Type B pancreatic cell (in vitro differentiated cells): ENCODE measurements at places on chromosomes 3 and 15.
A peak's percentile ranks its signal among the peaks of the same experiment; 100 is the strongest.

DNA sequence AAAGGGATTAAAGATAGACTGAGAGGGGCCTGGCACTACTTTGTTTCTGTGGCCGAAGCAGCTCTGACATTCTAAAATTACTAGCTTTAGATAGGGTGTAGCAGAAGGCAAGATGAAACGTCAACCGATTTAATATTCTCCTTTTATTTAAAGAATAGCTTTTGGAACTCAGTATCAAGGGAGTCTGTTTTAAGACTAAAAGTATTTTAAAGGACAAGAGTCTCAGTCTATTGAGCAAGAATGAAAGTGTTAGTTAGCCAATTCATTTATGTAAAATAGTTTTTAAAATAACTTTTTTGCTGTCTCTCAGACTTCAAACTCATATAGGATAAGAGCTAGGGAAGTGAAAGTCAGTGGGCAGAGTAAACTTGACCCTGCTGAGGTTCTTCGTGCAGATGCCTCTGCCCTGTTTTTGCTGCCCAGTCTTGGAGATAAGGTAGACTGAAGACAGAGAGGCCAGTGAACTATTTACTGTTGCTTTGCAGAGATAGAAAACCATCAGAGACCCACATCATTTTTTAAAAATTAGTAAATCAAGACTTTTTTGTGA, 1090.9 kb downstream of the ROBO2 start:
- no peak for DNase-seq

DNA sequence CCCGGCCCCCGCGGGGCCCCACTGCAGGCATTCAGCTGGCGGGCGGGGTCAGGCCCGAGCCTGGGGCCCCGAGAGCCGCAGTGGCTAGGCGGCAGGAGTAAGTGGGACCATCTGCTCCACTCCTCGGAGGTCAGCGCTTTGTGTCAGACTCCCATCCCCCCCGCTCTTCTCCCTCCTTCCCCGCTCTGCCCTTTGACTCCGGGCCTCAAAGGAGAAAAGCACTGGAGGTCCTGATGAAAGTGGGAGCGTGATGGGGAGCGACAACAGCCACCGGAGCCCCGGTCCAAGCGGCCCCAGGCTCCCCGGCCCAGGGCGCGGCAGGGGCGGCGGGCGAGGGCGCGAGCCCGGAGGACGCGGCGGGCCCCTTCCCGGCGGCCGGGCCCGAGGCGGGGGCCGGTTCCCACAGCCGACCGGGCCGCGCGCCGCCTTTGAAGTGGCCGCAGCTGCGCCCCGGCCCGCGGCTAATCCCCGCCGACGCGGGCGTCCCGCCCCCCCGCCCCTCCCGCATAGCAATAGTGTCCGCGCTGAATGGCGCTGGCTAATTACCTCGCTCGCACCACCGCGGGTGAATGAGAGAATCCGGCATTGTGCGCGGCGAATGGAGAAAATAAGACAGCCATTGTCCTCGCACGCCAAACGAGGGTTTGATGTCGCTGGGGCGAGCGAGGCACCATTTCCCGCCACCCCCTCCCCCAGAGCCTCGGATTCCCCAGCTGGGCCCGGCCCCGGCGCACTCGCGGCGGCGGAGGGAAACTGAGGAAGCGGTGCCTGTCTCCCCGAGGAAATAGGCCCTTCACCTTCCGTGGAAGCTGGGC, 22.4 kb downstream of the IGDCC3 start:
- no peak for DNase-seq

- DNase-seq, result no peak
Observed at GRCh38 chr3:180421721-180422120, 180.2 kb upstream of the TTC14 start.

GRCh38 chr15:52016316-52016715, 2.7 kb upstream of the MAPK6 start:
- DNase-seq, result no peak

DNA sequence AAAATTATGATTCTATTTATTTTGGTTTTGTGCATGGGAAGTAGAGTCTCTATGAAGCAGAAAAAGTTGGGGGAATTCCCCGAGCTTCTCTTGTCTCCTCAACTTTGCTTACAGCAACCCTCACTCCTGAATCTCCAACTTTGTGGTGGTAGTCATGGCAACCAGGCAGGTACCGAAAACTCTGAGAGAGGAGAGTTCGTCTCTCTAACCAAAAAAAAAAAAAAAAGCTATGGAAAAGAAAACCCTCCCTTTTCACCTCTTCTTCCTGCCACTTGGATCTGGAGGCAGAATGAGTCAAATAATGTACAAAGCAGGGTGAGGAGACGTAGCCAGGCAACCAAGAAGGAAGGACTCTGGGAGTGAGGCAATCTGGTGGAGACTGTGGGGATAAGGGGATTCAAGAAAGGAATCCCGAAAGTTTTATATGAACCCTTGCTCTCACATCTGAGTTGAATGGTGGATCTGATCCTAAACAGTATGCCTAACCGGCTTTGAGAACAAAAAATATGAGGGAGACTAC, 108.1 kb downstream of the PLOD2 start:
- no peak for DNase-seq

DNA sequence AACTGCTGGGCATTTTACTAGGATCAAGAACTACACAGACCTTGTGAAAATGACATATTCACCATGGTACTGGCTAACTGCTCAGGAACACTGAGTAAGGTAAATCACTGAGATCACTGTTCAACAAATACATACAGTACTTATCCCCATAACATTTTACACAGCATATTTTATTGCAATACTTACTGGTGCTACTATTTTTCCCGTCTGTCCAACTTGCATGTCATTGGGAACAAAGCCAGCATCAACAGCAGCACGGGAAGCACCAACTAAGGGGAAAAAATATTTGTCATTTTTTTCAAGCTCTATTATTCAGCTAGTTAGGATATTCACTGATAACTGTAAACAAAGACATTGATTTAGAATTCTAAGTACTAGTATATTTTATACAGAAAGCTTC, 37.0 kb downstream of the ETFA start:
- no peak for DNase-seq

DNA sequence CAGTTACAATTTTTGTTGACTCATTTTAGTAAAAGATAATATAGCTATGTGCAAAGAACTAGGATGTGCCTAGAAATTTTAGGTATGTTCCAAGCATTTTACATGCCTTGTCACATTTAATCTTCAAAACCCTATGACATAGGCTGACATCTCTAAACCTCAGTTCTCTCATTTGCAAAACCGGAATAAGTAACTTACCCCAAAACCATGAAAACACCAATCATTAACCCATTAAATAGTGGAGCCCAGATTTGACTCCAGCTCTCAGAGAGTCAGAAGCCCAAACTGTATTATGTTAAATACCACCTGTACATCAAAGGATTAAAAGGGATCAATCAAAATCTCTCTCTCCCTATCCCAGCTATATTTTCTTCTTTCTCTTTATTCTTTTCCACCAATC, 36.6 kb downstream of the GSK3B start:
- DNase-seq, result no peak

GRCh38 chr3:100370756-100371155, 30.1 kb downstream of the TOMM70 start:
- no peak for DNase-seq

GRCh38 chr3:64242435-64242834, 17.2 kb upstream of the PRICKLE2 start:
- DNase-seq, result no peak

GRCh38 chr15:76071806-76072205, 12.0 kb downstream of the TMEM266 start:
- DNase-seq, result no peak

GRCh38 chr3:180430896-180431295, 171.1 kb upstream of the TTC14 start:
- DNase-seq, result no peak

- DNase-seq, result no peak
Observed at GRCh38 chr15:46732060-46732459, 985.2 kb upstream of the SEMA6D start.

DNA sequence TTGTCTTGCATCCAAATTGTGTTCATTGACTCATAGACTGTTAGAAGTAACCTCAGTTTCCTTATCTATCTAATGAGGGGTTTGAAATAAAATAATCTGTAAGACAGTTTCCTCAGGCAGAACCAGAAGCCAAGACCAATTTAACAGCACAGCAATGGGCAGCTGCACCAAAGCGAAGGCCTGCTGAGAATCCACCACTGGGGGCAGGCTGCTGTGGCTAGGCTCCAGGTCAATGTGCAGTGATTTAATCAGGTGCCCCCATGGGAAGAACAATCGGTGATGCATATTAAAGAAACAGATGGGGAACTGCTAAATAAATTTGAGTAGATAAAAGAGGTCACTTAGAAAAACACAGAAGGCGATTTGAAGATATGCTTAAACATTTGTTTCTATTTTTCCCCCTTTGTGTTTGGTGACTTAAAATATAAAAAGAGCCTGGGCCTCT, 28.0 kb upstream of the TMOD3 start:
- DNase-seq, result no peak

GRCh38 chr15:71709808-71710418, 100.4 kb upstream of the NR2E3 start:
- DNase-seq, result no peak

- no peak for DNase-seq
Observed at GRCh38 chr15:91150502-91151160, 50.6 kb downstream of the SV2B start.

- DNase-seq, result no peak
Observed at GRCh38 chr3:36455406-36455805, 75.1 kb downstream of the STAC start.

DNA sequence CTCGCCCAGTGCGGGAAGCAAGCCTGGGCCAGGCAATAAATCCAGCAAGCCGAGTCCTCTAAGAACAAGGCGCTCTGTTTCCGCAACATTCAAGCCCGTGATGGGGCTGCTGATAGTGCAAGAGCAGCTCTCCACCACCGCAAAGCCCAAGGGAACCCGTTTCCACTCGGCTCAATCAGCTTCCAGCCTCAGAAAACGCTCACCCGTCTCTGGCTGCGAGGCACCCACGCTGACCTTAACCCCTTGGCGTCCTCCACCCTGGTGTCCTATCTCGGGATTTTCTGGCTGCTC, 17.8 kb downstream of the SPATA12 start:
- peak; percentile 70 for DNase-seq

GRCh38 chr15:29919380-29919881, 97.2 kb upstream of the TJP1 start:
- no peak for DNase-seq

DNA sequence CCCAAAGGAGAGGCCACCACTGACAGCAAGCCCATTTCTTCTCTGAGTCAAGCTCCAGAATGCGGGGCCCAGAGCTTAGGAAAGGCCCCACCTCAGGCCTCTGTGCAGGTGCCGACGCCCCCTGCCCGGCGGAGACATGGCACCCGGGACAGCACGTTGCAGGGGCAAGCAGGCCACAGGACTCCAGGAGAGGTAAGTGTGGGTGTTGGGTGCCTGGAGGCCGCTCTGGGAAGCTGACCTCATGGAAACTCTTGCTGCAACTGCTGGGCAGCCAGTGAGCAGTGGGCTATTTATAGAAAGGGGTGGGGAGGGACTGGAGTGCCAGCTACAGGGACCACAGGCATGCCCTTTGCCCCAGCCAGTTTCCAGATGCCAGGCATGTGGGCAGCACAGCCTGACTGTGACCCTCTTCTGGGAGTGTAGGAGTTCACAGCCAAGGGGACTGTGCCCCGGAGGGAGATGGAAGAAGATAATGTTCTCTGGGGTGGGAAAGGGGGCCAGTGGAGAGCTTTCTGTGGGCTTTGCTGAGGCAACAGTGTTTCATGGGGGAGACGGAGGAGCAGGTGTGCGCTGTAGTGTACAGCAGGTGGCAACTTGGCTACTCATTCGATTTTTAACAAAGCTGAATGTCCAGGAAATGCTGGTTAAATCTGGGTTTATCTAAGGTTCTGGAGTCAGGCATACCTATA, 23.7 kb downstream of the ALPK3 start:
- DNase-seq, result no peak

DNA sequence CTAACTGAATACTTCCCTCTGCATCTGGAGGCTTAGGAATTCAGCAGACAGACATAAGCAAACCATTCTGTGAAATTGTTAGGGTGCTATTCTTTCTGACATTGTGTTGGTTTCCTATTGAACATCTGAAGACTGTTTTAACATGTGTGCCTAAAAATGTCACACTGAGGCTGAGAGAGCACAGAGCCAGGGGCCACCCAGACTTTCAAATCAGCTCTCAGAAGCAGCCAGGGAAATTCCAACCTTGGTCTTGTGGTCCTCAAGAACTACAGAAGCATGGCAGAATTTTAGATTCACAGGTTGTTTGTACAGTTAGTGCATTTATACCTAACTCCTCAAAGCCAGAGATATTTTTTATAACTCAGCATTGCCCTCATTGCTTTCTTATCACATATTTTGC, 929.2 kb upstream of the CFAP20DC start:
- no peak for DNase-seq

DNA sequence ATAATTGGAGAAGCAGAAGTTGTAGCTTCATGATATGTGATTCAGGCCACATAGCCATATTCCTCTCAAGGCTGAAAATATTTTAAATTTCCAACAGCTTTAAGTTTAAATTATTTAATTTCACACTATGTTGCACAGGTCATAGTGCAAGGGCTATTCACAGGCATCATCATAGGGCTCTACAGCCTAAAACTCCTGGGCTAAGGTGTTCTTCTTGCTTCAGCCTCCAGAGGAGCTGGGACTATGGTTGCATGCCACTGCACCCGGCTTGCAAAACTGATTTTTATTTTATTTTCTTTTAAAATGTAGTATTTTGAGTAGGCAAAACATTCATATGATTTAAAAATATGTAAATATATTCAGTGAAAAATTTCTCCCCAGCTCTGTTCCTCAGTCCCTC, 6.0 kb upstream of the CEP97 start:
- no peak for DNase-seq

DNA sequence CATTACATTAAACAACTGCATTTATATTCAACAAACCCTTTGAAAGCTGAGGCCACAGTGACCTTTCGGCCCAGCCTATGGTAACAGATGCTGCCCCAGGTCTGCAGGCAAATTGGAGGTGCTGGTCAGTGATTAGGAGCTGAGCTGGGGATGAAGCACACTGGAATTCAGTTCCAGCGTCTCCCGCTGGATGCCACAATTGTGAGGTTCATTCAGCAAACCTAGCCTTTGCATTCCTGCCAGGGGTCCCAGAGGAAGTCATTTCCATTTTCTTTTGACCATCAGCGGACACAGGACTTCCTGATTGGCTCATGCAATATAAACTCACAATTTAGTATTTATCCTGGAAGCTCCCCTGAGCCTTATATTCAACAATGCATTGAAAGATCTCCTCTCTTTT, 89.5 kb downstream of the IL20RB start:
- DNase-seq, result no peak

- no peak for DNase-seq
Observed at GRCh38 chr3:135456108-135456790, 509.3 kb upstream of the PPP2R3A start.

DNA sequence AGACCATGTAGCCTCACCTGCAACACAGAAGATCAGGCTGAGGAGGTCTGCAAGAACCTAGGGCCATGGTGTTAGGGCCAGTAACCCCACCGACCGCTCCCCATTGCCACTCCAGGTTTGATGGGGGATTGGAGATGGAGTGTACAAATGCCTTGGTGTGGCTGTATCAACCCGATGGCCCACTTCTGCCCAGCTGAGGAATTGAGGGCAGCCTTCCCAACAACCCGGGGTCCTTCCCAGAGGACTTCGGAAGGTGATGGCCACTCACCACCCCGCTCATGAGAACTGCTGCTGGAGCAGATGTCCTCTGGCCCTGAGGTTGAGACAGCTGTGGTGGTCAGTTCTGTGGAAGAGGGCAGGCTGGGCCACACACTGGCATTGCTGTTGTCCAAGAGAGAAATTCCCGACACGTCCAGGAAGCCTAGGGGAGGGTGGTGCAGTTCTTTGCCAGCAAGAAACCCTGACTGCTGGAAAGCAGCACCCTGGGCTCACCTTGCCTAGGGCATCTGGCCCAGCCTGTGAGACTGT, 8.9 kb downstream of the GORASP1 start:
- no peak for DNase-seq
